Karpas-422 (cell line): ENCODE measurements at places on chromosomes 13 and 19.

DNA sequence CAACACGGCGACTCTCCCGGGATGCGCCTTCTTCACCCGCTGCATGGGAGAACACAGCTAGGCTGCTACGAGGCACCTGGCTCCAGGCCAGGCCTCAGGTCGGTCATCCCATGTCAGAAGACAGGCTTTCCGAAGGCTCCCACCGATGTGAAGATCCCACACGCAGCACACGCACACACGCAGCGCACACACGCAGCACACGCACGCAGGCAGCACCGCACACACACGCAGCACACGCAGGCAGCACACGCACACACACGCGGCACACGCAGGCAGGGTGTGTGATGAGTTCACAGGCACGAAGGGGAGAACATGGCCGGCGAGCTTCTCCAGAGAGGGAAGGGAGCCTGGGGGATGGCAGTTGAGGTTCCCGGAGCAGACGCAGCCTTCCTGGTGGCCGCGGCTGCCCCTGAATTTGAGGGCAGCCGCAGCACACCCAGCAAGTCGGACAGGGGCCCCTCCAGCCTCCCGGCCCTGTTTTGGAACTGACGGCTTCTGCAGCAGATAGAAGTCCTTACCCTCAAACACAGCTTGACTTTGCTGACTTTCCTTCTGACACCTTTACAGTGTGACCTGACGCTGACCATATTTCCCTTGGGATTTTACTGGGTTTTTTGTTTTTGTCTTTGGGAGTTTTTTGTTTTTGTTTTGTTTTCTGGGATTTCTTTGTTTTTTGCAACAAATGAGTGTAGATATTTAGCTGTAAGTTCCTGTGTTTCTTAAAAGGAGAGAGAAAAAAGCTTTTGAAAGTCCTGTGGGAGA, 55.9 kb downstream of the RASA3 start:
- no peak for DNase-seq

DNA sequence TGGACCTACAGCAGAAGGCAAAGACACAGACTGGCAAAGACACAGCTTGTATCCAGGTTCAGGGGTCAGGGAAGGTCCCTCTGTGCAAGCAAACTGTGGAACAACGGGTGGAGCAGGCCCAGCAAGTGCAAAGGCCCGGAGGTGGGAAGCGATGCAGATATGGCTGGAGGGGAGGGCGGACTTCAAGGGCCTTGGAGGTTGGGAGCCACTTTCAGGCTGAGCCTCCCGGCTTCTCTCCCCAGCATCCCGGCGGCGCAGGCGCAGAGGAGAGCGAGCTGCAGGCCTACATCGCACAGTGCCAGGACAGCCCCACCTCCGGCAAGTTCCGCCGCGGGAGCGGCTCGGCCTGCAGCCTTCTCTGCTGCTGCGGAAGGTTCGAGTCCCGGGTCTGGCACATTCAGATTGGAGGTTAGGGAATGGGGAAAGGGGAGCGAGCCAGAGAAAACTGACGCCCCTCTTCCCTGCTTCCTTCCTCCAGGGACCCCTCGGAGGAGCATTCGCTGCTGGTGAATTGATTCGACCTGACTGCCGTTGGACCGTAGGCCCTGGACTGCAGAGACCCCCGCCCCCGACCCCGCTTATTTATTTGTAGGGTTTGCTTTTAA, 2.1 kb upstream of the PNPLA6 start:
- no peak for DNase-seq

DNA sequence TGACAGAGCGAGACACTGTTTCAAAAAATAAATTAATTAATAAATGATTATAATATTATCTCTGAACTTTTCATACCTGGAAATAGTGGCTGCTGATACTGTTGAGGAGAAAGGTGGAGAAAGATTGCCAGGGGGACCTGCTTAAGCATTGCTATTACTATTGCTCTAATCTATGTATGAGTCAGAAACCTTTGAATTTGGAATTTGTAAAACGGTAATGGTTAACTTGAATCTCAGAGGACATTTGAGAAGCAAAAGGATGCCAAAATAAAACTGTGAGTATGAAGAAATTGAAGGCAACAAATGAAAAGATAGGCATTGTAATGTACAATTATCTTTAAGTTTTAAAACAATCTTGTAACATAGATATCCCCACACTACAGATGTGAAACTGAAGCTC, 5.2 kb downstream of the MRPL57 start:
- no peak for DNase-seq

- peak; percentile 29 for DNase-seq
Measured at GRCh38 chr13:40911341-40911740, 107.8 kb downstream of the ELF1 start.

GRCh38 chr13:110610955-110611595, 4.3 kb upstream of the NAXD start:
- no peak for DNase-seq
